ENCODE measurements at places on chromosomes 12 and 14. TPM values are rescaled to one million over a fixed set of nuclear protein-coding genes. Genes with fewer than 3 reads are reported as not detected.

The AQP2 gene
- not detected for total RNA-seq

The HOXC11 gene
- total RNA-seq, result not detected

GRCh38 chr14:68981539-68981976 lies 2.5 kb upstream of the ACTN1 start:
- peaks cover 6% of the 10 kb centered on the region for H3K27me3 ChIP-seq
- no peak overlapping the region for H3K27ac ChIP-seq
- no peak for DNase-seq
- H3K4me1 ChIP-seq, result peaks cover 16% of the 10 kb centered on the region
- peak overlapping the region; percentile 65 for H3K4me3 ChIP-seq
- no peaks in the 10 kb centered on the region for H3K36me3 ChIP-seq

DNA sequence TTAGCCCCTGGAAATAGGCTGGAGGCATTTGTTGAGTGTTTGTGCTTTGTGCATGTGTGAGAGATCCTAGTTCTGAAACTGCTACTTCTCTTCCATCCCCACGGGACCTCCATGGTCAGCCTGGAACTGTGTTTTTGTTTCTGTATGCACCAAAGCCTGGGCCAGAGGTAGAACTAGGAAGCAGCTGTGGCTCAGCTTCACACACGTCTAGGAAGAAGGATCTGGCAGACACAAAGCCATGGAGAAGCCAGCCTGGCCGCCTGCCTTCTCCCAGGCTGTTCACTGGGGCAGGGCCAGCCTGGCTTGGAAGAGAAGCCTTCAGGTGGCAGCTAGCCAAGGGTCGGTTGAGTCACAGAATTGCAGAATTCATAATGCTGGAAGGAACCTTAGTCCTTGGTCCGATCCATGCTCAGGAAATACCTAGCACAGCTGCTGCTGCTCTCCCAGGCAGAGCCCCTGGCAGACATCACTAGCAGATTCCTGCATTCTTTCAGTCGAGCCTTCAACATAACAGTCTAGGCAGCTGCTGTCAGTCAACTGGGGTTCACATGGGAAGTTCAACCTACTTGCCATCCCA lies 27.0 kb downstream of the RIN3 start:
- peaks cover 42% of the 10 kb centered on the region for H3K4me1 ChIP-seq
- no peaks in the 10 kb centered on the region for H3K27me3 ChIP-seq
- no peak overlapping the region for H3K27ac ChIP-seq
- no peaks in the 10 kb centered on the region for H3K36me3 ChIP-seq
- no peak overlapping the region for H3K4me3 ChIP-seq
- no peak for DNase-seq

- no peak for DNase-seq
- H3K4me3 ChIP-seq, result no peak overlapping the region
- H3K4me1 ChIP-seq, result peaks cover 19% of the 10 kb centered on the region
- H3K27me3 ChIP-seq, result no peaks in the 10 kb centered on the region
These were observed 55.2 kb upstream of the GNPNAT1 start for GRCh38 chr14:52846591-52846990.

- no peak for DNase-seq
- peak overlapping the region; percentile 44 for H3K4me3 ChIP-seq
These were observed 25.8 kb upstream of the MSI1 start for GRCh38 chr12:120394483-120395367.

DNA sequence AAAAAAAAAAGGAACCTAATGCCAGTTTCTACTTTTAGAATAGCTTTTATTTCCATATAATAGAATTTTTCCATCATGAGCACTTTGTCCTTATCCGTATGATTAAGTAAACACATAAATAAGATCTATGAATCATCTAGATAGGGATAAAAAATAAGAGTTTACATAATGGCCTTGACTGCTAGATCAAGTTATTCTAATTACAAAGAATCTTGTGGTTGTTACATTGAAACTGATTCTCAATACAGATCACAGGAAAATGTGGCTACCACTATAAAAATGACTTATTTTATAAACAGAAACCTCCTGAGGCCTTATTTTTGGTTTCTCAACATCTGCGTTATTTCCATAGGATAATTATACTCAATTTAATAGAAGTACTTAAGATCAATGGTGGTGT lies 34.4 kb upstream of the NDUFA12 start:
- H3K27me3 ChIP-seq, result no peaks in the 10 kb centered on the region
- no peaks in the 10 kb centered on the region for H3K4me1 ChIP-seq
- no peak overlapping the region for H3K4me3 ChIP-seq
- H3K27ac ChIP-seq, result no peak overlapping the region
- no peak for DNase-seq
- H3K36me3 ChIP-seq, result no peaks in the 10 kb centered on the region

- no peaks in the 10 kb centered on the region for H3K27me3 ChIP-seq
- no peak overlapping the region for H3K4me3 ChIP-seq
- no peak overlapping the region for H3K27ac ChIP-seq
- DNase-seq, result peak; percentile 24
- H3K4me1 ChIP-seq, result peaks cover 23% of the 10 kb centered on the region
These were observed 33.4 kb downstream of the FNTB start for GRCh38 chr14:65019944-65020566.

DNA sequence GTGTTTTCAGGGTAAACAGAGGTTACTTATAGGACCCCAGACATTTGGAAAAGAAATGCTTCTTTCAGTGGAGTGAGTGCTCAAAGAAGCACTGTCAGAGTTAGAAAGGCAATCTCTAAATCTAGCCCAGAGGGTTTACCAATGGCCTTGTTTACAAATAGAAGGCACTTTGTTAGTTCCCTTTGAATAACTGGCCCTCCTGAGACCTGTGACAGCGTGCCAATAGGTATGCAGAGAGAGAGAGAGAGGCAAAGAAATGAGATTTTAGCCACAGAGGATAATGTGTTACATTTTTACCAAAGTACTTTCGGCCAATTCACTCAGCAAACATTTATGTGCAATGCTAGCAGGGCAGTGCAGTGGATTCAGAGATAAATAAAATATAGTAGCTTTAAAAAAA lies 41.9 kb downstream of the TPH2 start:
- no peak for DNase-seq

- H3K27ac ChIP-seq, result no peak overlapping the region
- no peaks in the 10 kb centered on the region for H3K27me3 ChIP-seq
- H3K4me3 ChIP-seq, result no peak overlapping the region
These were observed 139.7 kb downstream of the TTLL5 start for GRCh38 chr14:75800792-75801191.

GRCh38 chr12:57072661-57073060 lies 5.9 kb downstream of the NEMP1 start:
- H3K4me1 ChIP-seq, result peaks cover 12% of the 10 kb centered on the region
- DNase-seq, result no peak
- H3K4me3 ChIP-seq, result peak overlapping the region; percentile 6
- peaks cover 4% of the 10 kb centered on the region for H3K36me3 ChIP-seq
- H3K27ac ChIP-seq, result no peak overlapping the region
- H3K27me3 ChIP-seq, result no peaks in the 10 kb centered on the region

DNA sequence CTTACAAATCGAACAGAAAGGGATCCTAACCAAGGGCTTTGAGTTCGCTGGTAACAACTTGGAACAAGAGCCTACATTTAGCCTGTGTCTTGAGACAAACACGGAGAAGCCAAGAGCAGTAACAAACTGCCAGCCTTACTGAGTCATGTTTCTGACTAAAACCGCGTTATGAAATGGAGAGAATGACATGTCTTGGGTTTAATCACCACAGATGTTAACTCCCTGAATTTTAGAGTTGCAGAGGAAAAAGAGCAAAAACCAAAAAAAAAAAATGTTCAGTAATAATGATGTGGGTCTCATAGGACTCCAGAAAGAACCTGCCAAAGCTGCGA lies 1.0 kb downstream of the BLTP3B start:
- H3K4me1 ChIP-seq, result peaks cover 33% of the 10 kb centered on the region
- H3K27me3 ChIP-seq, result no peaks in the 10 kb centered on the region
- DNase-seq, result no peak
- H3K36me3 ChIP-seq, result no peaks in the 10 kb centered on the region
- peak overlapping the region; percentile 89 for H3K4me3 ChIP-seq

- DNase-seq, result no peak
- H3K4me3 ChIP-seq, result no peak overlapping the region
- peaks cover 3% of the 10 kb centered on the region for H3K36me3 ChIP-seq
- no peaks in the 10 kb centered on the region for H3K27me3 ChIP-seq
These were observed 21.8 kb upstream of the EGLN3 start for GRCh38 chr14:33972583-33973081.

GRCh38 chr14:63672417-63673180 lies 30.9 kb upstream of the WDR89 start:
- no peak overlapping the region for H3K27ac ChIP-seq
- no peaks in the 10 kb centered on the region for H3K4me1 ChIP-seq
- H3K36me3 ChIP-seq, result peaks cover 2% of the 10 kb centered on the region
- DNase-seq, result no peak

DNA sequence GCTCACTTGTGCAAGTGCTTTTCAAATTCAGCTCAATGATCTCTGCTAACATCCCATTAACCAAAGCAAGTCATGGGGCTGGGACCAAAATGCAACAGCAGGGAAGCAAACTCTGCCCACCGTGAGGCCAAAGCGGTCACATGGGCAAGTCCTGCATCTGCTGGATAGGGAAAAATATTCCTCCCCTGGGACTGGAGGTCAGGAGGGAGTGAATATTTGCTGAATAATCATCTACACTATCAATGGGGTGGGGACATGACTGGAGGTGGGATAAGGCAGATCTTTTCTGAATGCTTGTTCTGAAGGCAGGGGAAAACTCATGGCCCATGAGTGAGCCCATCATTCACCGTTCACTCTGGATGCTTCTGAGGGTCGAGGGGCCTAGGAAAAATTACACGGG lies 45.1 kb upstream of the VRK1 start:
- peaks cover 39% of the 10 kb centered on the region for H3K4me1 ChIP-seq
- DNase-seq, result no peak
- no peaks in the 10 kb centered on the region for H3K36me3 ChIP-seq
- no peak overlapping the region for H3K27ac ChIP-seq
- H3K27me3 ChIP-seq, result no peaks in the 10 kb centered on the region

DNA sequence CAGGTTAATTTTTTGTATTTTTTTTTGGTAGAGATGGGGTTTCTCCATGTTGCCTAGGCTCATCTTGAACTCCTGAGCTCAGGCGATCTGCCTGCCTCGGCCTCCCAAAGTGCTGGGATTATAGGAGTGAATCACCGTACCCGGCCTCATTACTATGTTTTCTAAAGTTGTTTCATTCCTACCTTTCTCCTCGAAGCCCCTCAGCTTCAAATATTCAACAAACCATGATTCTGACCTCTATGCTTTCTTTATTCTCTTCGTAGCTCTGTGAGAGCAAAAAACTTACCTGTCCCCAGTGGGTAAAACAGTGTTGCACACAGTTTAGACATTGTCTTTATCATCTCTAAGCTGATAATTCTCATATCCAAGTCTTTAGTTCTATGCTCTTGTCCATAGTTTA lies 26.2 kb upstream of the MDM2 start:
- H3K4me1 ChIP-seq, result peaks cover 6% of the 10 kb centered on the region
- peaks cover 4% of the 10 kb centered on the region for H3K36me3 ChIP-seq
- no peak for DNase-seq
- no peak overlapping the region for H3K27ac ChIP-seq
- no peaks in the 10 kb centered on the region for H3K27me3 ChIP-seq
- H3K4me3 ChIP-seq, result no peak overlapping the region

- peaks cover 11% of the 10 kb centered on the region for H3K4me1 ChIP-seq
- H3K36me3 ChIP-seq, result no peaks in the 10 kb centered on the region
- H3K27ac ChIP-seq, result peak overlapping the region; percentile 27
- H3K4me3 ChIP-seq, result no peak overlapping the region
- DNase-seq, result no peak
These were observed 7.7 kb downstream of the BRF1 start for GRCh38 chr14:105292826-105293711.

DNA sequence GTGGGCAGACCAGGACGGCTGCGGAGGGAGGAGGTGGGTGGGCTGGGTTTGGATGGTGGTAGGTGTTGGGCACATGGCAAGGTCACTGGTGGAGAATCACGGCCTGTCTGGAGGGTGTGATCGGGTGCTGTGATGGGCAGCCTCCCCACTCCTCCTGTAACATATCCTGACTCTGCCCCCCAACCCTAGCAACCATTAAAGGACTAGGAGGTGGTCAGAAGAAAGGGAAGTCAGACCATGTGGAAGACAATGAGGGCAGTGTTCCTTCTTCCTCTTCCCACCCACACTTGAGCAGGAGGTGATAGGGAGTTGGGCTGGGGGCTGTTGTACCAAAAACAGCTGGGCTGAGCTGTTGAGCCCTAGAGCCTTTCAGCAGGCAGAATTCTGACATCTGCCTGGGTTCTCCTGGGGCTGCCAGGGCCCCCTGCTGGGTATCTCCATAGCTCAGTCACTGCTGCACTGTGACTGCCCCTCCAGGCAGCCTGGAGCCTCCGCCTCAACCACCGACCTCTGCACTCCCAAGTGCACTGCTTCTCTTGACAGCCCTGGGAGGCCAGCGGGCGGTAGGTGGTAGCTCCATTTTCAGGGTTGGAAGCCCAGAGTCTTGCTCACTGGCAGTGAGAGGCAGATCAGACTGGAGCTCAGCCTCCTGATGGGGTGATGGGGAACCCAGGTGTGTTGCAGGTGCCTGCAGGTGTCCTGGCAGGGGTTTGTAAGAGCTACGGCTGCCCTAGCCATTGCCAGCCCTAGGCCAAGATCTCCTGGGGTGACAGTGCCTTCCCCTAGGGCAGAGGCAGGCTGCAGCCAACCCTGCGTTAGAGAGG lies 15.4 kb downstream of the VASH1 start:
- H3K4me3 ChIP-seq, result peak overlapping the region; percentile 79
- H3K27me3 ChIP-seq, result peaks cover 2% of the 10 kb centered on the region
- DNase-seq, result peak; percentile 28
- peaks cover 48% of the 10 kb centered on the region for H3K4me1 ChIP-seq
- H3K36me3 ChIP-seq, result peaks cover 11% of the 10 kb centered on the region

DNA sequence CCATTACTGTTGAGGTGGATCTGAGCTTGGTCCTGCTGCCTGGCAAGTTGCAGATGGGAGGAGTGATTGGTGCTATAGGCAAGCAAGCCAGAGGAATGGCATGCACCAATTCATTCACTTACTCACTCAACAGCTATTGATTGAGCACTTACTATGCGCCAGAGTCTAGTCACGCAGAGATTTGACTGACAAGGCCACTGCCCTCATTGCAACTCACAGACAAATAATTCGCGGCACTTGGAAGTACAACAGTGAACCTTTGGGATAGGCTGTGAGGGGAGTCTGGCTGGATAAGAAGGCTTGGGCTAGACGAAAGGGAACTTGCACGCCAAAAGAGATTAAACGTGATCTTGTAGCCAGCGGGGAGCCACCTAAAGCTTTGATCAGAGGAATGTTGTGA lies 96.2 kb downstream of the NEDD1 start:
- no peak overlapping the region for H3K4me3 ChIP-seq
- H3K36me3 ChIP-seq, result no peaks in the 10 kb centered on the region
- no peak for DNase-seq
- peaks cover 36% of the 10 kb centered on the region for H3K4me1 ChIP-seq
- H3K27ac ChIP-seq, result no peak overlapping the region
- no peaks in the 10 kb centered on the region for H3K27me3 ChIP-seq

The MARCHF9 gene
- total RNA-seq, result 16.7 TPM

GRCh38 chr12:97637770-97638169 lies 175.2 kb downstream of the RMST start:
- H3K36me3 ChIP-seq, result no peaks in the 10 kb centered on the region
- DNase-seq, result no peak
- H3K4me3 ChIP-seq, result no peak overlapping the region
- no peak overlapping the region for H3K27ac ChIP-seq
- no peaks in the 10 kb centered on the region for H3K4me1 ChIP-seq

- DNase-seq, result no peak
- no peaks in the 10 kb centered on the region for H3K27me3 ChIP-seq
- no peak overlapping the region for H3K27ac ChIP-seq
- no peak overlapping the region for H3K4me3 ChIP-seq
These were observed 102.5 kb upstream of the DIO2 start for GRCh38 chr14:80313806-80314205.

All from neural crest cell (in vitro differentiated cells).